ENCODE measurements at places on chromosomes 4 and X.

DNA sequence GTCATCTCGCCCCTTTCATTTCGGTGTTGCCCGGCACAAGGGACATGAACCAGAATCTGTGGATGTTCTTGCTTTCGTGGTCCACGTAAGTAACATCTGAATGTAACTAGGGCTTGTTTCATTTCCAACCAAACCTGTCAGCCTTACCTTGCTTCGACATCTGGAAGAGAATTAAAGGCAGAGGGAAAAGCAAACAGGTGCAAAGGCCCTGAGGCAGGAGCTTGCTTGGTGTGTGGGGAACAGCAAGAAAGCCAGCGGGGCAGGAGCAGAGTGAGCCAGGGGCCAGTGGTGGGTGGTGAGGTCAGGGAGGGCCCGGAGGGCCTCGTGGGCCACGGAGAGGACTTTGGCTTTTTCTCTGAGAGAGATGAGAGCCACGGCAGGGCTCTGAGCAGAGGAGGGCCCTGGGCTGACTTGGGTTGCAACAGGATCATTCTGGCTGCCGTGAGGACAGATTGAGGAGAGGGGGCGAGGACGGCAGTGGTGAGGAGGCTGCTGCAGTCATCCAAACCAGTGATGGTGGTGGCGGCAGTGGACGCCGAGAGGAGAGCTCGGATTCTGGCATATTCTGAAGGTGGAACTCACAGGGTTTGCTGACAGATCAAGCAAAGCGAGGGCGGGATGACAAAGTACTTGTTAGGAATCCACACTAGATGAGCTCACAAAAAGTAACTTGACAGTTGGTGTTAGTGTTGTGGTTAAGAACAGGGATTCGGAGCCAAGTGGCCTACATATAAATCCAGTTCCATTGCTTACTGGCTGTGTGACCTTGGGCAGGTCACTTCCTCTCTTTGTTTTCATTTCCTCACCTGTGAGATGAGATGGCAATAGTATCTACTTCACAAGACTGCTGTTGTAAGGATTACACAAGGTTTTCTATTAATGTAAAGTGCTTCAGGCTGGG is 6.8 kb upstream of the WDR13 start:
- DNase-seq: no peak

GRCh38 chr4:6748286-6748685 is 32.3 kb downstream of the BLOC1S4 start:
- DNase-seq: no peak

DNA sequence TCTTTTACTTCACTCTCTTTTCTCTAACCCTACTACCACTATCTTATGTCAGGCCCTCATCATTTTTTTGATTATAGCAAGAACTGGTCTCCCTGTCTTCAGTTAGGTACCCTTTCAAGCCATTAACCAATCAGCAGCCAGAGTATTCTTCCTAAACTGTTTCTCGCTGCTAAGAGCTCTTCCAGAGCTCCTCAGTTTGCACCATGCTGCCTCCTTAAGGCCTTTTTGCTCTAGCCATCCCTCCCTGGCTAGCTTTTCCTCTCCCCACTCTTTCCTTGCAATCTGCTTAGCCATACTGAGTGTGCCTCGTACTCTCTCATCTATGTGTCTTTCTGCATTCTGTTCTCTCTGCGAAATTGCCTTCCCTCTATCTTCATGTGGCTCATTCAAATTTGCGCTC is 32.9 kb downstream of the KIF4A start:
- DNase-seq: no peak

DNA sequence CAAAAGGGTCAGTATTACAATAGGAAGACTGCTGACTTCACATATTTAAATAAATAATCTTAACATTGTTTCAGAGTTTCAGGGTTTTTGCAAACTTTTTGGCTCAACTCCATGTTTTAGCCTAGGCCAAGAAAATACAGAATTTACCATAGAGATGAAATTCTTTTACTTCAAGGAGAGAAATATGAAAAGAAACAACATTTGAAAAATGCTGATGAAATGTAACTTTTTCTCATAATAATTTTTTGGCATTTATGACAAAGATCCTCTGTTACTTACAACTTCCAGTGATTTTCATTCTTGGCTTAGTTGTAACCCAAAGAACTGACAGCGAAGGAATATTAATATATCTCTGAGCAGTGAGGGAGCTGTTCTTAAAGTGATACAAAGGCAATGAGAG is 316.1 kb upstream of the EMCN start:
- no peak for DNase-seq

GRCh38 chr4:159505266-159505975 is 402.5 kb downstream of the RAPGEF2 start:
- DNase-seq: no peak
